Stimulated activated CD8-positive, alpha-beta memory T cell treated with anti-CD3 and anti-CD28 coated beads, Interleukin-15, amount 100 ng/mL, for 24 hours (primary cell): ENCODE measurements at places on chromosomes 5 and 9.
A peak's percentile ranks its signal among the peaks of the same experiment; 100 is the strongest.

DNA sequence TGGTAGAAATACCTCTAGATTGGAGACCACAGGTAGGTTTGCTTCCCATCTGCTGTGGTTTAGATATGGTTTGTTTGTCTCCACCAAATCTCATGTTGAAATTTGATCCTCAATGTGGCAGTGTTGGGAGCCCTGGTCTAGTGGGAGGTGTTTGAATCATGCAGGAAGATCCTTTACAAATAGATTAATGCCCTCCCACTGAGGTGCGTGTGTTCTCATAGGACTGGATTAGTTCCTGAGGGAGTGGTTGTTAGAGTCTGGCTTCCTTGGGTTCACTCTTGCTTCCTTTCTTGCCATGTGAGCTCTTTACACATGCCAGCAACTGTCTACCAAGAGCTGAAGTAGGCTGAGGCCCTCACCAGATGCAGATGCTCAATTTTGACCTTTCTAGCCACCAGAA lies 391.1 kb upstream of the GRIA1 start:
- DNase-seq, result no peak

DNA sequence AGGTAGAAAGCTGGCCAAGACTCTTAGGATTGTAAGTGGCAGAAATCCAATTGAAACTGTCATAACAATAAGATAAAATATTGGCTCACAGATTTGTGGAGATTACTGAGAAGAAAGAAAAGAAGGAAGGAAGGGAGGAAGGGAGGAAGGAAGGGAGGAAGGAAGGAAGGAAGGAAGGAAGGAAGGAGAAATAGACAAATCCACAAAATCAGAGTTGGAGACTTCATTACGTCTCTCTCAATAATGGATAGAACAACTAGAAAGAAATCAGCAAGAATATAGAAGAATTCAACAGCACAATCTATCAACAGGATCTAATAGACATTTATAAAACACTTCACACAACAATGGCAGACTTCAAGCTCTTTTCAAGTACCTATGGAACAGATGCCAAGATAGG lies 17.9 kb upstream of the PAM start:
- DNase-seq, result no peak

DNA sequence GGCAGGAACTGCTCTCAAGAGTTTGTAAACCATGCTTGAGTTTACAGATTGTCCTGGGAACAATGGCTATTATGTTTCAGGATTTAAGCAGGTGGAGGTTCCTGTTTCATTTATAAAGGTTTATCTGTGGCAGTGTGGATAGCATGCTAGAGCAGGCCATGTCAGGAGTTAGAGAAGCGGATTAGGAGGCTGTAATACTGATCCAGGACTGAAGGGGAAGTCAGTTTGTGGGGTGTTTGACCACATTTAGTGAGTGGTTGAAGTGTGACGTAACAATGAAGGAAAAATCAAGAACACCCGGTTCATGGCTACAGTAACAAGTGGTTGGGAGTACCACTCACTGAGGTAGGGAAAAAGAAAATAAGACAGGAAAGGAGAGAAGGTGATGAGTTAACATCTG lies 299.0 kb downstream of the TLR4 start:
- DNase-seq, result no peak

DNA sequence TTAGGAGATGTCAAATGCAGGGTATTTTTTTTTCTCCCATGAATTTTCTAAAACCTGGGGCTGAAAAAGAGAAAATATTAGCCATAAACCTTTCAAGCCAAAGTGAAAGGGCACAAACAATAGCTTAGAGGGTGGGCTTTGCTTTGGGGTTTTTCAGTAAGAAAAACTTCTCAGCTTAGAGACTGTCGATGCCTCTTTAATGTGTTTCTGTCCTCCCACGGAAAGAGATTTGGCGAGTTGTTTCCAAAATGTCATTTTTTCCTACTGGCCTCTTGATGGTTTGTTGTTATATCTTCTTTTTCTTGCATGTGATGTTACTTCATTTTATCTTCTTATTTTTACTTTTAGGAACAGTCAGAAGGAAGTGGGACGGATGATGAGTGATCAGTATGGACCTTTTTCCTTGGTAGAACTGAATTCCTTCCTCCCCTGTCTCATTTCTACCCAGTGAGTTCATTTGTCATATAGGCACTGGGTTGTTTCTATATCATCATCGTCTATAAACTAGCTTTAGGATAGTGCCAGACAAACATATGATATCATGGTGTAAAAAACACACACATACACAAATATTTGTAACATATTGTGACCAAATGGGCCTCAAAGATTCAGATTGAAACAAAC lies 177.3 kb downstream of the SMARCA2 start:
- DNase-seq, result no peak

DNA sequence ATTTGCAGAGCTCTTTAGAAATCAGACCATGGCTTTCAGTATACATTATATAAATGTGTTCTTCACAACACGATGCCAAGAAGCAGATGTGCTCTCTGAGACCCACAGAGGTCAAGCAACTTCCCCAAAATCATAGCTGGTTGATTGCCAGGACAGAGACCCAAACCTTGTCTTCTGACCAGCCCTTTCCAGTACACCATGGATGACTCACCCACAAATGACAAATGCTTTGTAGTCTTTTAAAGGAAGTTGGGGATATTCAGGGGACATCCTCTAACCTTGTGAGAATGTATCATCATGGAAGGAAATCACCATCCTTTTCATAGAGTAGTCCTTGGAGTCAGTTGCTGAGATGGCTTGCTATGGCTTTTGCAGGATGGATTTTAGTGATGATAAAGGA lies 30.1 kb downstream of the ZNF462 start:
- no peak for DNase-seq

DNA sequence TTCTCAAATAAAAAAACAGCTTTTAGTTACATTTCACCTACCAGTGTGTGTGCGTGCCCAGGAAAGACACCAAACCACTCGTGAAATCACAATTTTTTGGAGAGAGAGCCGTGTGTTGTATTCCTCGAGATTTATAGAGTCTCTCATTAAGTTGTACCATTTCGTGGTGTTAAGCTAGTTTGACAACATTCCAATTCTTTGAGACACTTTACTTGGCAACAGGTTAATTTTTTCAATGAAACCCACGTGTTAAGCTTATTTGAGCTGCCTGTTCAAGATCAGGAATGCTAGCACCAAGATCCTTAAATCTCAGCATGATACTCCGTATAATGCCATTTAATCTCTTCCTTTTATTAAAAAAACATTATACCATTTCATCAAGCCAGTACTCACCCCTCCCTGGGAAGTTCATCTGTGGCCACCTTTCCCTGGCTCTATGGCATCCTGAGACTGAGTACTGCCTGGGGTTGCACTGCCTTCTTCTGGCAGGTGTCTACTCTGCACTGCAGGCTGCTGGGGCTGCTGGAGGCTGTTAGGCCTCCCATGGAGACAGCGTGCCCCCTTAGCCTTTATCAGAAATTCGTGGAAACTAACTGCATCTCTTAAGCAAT lies 143.7 kb downstream of the ARHGAP26 start:
- DNase-seq, result no peak

DNA sequence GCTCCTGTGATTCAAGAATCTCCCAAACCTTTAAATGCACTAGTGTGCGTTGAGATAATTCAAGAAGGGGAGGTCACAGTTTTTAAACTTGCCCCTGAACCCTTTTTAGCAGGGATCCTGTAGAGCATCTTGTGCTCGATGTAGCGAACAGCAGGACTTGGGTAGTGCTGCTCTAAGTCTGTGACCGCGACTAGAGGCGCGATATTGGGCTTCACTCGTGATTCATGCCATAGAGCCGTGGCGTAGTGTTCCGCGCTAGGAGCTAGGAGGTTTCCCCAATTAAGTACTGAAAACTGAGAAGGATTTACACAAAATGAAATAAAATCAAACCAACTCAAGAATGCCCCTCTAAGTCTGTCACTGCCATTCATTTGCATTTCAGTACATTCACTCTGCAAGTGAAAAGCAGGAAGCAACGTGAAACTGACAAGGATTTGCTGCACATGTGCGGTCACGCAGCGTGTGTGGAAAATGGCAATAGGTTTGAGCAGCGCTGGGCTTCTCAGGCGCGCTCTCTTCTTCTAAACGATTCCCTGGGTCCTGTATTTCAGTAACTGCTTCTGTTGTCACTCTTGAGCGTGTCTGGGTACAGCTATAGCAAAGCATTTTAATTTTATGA lies 1135.9 kb upstream of the WWC1 start:
- no peak for DNase-seq

- DNase-seq, result no peak
Observed at GRCh38 chr5:77743181-77743580, 33.0 kb downstream of the TBCA start.

DNA sequence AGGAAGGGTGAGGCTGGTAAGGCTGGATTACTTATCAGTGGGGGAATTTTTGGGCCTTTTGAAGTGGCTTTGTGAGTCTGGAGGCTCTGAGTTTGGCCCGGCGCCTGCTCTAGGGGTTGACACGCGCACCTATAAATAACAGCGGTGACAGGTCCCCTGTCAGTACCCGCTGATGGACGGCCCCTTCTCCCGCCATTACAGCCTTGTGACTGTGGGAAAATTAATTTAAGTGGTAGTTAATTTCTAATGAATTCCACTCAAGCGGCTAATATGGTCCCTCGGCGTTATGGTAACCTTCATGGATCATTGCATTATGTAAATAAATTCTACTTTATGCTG lies 16.5 kb downstream of the MRPL36 start:
- no peak for DNase-seq

DNA sequence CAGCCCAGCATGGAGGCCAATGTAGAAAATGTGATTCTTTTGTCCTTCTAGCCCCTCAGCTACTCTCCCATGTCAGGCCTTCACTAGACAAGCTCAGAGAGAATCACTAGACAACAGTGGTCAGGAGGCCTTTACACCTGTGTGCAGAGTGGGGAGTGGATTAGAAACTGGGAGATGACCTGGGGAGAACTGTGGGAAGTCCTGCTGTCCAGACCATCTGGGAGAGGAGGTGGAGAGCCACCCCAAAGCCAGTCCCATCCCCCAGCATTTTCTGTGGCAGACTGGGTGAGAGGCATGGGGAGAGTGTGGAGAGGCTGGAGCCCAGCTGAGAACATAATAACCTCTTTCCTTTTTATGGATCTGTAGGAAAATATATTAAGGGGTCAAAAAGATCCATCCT lies 452.0 kb upstream of the DMAC1 start:
- no peak for DNase-seq

DNA sequence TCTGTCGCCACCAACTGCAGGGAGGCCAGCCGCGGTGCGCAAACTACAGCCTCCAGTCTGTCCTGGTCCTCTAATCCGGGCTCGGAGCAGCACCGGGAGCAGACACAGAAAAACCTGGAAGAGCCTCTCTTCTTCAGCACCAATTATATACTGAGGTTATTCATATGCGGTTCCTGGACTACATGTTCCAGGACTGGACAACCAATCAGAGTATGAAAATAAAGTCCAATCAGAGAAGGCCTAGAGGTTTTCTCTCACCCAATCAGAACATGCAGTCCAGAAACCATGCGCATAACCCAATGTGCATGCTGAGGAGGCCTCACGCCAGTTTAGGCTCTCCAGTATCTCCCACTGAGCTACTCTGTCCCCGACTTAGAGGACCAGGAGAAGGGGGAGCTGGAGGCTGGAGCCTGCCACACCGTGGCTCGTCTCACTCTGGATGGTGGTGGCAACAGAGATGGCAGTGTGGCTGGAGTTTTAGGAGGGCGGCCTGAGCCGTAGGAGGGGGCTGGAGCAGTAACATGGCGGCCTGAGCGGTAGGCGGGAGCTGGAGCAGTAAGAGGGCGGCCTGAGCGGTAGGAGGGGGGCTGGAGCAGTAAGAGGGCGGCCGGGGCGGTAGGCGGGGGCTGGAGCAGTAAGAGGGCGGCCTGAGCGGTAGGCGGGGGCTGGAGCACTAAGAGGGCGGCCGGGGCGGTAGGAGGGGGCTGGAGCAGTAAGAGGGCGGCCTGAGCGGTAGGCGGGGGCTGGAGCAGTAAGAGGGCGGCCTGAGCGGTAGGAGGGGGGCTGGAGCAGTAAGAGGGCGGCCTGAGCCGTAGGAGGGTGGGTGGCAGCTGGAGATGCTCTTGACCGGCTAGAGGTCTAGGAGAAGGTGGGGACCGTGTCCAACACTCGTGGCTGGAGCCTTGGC lies 20.4 kb upstream of the TRIM52 start:
- DNase-seq, result no peak

GRCh38 chr9:126719618-126720031 lies 85.2 kb upstream of the ZBTB43 start:
- peak; percentile 56 for DNase-seq

- DNase-seq, result no peak
Observed at GRCh38 chr5:159616952-159617351, 286.7 kb upstream of the IL12B start.

GRCh38 chr9:86731511-86732063 lies 215.7 kb downstream of the GAS1 start:
- no peak for DNase-seq

GRCh38 chr9:122791872-122792669 lies 3.3 kb downstream of the OR5C1 start:
- DNase-seq, result no peak

- no peak for DNase-seq
Observed at GRCh38 chr9:13952906-13953305, 361.0 kb downstream of the NFIB start.

GRCh38 chr5:91110686-91111085 lies 272.4 kb downstream of the ARRDC3 start:
- no peak for DNase-seq

DNA sequence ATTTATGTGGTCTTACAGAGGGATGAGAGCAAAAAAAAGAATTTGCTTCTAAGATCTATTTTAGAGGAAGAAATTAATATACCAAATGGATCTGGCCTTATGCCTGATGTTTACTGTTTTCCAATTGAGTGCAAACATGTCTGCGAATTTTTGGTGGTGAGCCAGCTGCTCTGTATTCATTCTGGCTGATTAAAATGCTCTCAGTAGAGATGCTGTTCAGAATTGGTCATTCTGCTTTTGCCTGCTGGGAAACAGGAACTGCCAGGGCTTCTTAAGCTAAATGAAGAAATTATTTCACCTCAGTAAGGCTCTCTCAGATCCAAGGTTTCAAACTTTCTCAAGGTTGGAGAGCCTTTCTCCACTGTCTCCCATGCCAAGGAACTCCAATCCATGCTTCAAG lies 132.0 kb upstream of the SV2C start:
- no peak for DNase-seq

GRCh38 chr9:89781838-89782540 lies 177.2 kb downstream of the GADD45G start:
- no peak for DNase-seq
